ENCODE measurements at places on chromosomes 7 and 10.
A peak's percentile ranks its signal among the peaks of the same experiment; 100 is the strongest.

- no peak for DNase-seq
Measured at GRCh38 chr10:14372606-14373005, 41.9 kb upstream of the FRMD4A start.

- DNase-seq, result no peak
Measured at GRCh38 chr10:100776671-100777070, 31.3 kb downstream of the PAX2 start.

DNA sequence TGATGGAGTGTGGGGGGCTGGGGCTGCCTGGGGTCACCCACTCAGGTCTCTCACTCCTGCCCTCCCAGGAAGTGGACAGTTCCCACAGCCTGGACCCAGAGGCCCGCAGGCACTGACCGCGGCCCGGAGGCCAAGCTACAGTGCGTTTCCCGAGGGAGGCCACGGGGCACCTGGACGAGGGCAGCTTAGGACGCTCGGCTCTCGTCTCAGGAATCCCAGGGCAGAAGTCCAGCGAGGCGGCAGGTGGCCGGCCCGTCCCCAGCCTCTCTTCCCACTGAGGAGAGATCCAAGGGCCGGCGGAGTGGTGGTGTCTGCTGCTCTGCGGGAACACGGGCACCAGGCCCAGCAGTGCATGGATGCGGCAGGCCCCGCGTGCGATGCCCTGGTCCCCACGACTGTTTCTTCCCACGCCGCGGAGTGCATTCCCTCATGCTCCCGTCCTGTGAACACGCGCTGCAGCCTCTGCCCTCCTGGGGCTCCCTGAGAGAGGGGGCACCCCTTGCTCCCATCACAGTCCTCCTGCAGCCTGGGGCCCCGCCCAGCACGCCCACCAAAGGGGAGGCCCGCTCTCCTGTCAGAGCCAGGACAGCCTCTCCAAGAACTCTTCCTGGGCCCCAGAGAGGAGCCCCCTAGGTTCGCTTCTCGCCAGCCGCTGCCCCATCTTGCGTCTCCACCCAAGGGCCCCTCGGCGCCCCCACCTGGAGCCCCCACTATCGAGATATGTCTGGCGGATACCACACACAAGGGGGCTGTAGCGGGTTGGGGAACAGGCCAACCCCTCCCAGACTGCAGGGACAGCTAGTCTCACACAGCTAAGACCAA, 24.3 kb upstream of the GPR146 start:
- DNase-seq, result no peak

DNA sequence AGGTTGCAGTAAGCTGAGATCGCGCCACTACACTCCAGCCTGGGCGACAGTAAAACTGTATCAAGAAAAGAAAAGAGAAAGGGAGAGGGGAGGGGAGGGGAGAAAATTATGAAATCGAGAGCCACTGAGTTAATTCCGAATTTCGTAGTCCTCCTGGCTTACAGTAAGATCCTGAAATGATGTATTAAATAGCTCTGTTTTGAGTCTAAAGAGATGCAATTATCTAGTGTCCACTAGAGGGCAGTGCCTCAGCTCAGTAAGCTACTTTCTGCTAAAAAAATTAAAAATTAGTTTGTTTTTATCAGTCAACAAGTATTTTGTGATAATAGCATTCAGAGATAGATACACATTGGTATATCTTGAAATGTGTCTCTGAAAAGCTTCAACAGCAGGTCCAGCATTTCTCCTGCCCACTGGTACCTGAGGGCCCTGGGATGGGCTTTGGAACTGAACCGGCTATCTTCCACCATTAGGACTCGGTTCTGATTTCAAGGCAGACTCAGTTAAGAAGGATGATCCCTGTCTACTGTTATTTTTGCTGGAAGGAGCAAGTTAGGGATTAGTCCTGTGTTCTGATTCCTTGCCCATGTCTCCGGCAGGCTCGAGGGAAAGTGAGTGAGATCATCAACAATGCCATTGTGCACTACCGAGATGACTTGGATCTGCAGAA, 19.5 kb downstream of the TSPAN33 start:
- DNase-seq, result peak; percentile 58

- DNase-seq, result peak; percentile 48
Measured at GRCh38 chr7:19290968-19291367, 145.7 kb upstream of the FERD3L start.

GRCh38 chr7:24668927-24669635, 88.2 kb downstream of the GSDME start:
- DNase-seq, result no peak

DNA sequence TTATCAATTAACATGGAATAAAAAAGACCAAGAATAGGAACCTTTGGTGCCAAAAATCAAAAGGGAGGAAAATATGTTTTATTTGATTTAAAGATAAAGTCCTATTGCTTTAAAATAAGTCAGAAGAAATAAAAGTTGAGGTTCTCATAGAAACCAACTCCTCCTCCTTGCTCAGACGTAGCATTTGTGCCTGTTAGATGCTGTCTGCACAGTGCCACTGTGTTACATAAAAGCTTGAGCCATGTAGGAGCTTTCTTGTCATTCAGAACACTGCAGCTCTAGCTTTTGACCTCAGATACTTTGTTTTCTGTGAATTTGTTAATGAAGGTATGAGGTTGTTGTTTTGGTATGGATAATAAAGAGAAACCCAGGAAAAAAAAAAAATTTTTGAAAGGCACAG, 50.3 kb downstream of the LRRC4 start:
- no peak for DNase-seq

- no peak for DNase-seq
Measured at GRCh38 chr10:132107186-132107948, 41.6 kb downstream of the JAKMIP3 start.

- no peak for DNase-seq
Measured at GRCh38 chr7:11196143-11196542, 222.5 kb downstream of the PHF14 start.

DNA sequence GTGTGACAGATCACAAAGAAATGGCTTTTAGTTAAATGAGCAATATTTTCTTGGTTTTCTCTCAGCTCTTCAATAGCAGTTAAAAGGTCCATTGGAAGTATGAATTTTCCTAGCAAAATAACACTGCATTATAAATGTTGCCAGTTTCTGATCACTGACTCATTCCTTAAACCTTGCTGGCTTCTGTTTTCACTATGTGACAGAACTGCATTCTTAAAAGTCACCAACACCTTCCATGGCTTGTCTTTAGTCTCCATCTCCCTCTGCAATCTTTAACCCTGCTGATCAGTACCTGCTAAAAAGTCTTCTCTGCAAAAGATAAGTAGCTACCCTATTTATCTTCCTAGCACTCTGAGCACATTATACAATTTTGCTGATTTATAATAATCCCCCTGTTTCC, 405.0 kb upstream of the LRRN3 start:
- no peak for DNase-seq

GRCh38 chr10:49319206-49319605, 20.2 kb downstream of the C10orf71 start:
- DNase-seq, result no peak

DNA sequence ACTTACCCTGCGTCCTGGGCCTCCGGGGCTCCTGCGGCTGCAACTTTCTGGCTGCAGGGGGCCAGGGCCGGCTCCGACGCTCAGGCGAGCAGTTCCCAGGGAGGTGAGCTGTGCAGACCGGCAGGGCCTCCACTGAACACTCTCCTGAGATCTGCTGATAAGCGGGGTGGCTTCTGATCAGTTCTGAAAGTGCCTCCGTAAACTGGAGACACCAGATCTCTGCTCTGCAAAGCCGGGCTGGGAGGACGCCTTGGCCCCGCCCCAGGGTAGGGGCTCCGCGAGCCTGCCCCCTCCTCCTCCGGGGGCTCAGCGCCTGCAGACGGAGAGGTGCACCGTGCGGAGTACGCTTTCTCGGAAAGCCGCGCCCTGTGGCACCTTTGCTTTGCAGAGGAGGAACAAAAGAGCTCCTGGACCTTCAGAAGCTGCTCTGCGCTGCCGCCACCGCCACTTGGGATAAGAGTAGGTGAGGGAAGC, 141.3 kb upstream of the VKORC1L1 start:
- peak; percentile 13 for DNase-seq
